ENCODE measurements at places on chromosomes 3 and 15. TPM values are rescaled to one million over a fixed set of nuclear protein-coding genes. Genes with fewer than 3 reads are reported as not detected.
A peak's percentile ranks its signal among the peaks of the same experiment; 100 is the strongest.

The HEXA gene
- 17.5 TPM for total RNA-seq

The ZNF80 gene
- not detected for total RNA-seq

GRCh38 chr15:23628612-23629233, 18.9 kb downstream of the MAGEL2 start:
- DNase-seq, result no peak

DNA sequence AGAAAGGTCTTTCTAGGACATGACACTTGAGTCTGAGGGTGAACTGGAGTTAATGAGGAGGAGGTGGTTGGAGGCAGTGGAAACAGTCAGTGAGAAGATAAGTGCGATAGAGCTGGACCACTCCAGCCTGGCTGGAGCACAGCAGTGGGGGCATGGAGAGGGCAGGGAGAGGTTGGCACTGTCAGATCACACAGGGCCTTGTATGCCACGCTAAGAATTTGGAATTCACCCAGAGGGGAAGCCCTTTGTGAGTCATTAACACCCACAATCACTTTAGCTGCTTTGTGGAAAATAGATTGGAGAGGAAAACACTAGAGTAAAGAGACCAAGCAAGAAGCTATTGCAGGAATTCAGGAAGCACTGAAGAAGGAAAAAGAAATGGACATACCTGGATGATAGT, 83.3 kb downstream of the ZNF621 start:
- no peak for DNase-seq

- DNase-seq, result peak; percentile 11
Measured at GRCh38 chr3:124381575-124382333, 348.5 kb upstream of the UMPS start.

- peak; percentile 55 for DNase-seq
Measured at GRCh38 chr3:122415104-122415744, 638 bp downstream of the WDR5B start.

DNA sequence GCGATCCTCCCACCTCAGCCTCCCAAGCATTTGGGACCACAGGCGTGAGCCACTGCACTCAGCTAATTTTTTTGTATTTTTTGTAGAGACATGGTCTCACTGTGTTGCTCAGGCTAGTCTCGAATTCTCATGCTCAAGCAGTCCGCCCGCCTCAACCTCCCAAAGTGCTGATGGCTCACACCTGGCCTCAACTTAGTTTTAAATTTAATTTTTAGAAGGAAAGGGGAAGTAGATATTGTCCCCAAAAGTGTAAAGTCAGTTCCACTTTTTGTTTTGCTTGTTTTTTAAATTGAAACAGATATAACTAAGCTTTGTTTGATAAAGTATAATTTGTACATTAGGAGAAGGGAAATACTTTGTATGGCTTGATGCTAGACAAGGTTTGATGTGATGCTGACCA, 31.3 kb upstream of the NFKBIZ start:
- no peak for DNase-seq

The PIERCE2 gene
- total RNA-seq, result 0.36 TPM

DNA sequence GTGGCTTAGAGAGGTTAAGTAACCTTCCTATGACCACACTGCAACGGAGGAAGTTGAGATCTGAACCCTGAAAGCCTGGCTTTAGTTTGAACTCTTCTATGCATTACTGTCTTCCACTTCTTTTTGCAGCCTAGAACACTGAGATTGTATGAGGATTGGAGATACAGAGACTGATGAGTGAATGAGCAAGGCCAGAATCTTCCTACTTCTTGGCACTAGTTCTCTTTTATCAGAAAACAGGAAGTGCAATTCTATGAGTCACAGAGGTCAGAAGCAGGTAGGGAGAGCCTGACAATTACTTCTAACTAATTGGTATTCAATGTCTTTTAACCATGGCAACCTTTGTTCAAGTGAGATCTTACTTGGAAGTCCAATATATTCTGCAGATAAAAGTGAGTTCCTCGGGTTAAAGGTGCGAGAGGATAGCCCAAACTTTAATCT, 219.0 kb downstream of the SHQ1 start:
- no peak for DNase-seq

DNA sequence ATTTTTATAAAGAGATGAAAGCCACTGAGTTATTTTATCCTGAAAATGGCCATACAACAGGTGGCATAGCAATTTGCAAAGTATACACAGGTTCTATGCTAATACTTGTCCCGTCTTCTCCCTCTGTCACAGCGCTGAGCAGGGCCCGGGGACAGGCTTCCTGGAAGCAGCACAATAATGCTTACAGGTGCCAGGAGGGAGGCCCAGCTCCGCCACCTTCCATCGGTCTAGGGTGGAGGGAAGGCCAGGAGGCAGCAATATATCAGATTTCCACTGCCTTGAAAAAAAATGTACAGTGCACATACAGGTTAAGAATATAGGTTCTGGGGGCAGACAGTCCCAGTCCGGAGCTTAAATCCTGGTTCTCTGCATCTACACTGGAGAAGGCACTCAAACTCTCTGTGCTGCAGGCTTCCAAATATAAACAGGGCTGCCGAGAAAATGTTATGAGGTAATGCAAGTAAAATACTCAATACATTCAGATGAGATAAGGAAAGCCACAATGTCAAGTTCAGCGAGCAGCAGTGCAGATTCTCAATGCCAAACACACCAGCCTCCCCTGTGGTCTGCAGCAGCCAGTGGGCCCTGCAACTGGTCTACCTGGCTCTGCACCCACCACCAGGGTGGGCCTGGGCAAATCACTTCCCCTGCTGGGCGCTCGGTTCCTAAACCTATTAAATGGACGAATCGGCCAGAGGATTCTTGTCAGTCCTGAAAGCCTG, 189.6 kb downstream of the XXYLT1 start:
- DNase-seq, result peak; percentile 78

DNA sequence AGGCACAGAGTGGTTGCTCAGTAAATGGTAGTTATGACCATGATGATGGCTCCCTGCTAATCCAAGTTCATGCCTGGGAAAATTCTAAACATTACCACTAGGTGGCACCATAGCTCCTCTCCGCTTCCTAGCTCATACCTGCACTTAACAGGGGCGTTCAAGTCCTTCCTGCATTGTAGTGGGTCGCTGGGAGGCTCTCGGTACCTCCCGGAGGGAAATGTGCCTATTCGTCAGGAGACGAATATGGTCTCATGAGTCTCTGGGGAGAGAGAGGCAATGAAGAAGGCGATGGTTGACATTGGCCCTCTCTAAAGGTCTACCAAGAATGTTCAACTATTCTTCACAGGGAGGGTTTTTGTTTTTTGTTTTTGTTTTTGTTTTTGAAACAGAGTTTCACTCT, 10.9 kb downstream of the MESP1 start:
- DNase-seq, result peak; percentile 71
